ENCODE measurements at places on chromosomes 12 and 14.
A peak's percentile ranks its signal among the peaks of the same experiment; 100 is the strongest.

GRCh38 chr12:113938471-113938870 lies 27.7 kb downstream of the RBM19 start:
- no peak overlapping the region for H3K27ac ChIP-seq
- H3K4me1 ChIP-seq = no peaks in the 10 kb centered on the region
- H3K27me3 ChIP-seq = no peaks in the 10 kb centered on the region
- peaks cover 47% of the 10 kb centered on the region for H3K36me3 ChIP-seq

GRCh38 chr12:104197264-104197663 lies 18.3 kb upstream of the TXNRD1 start:
- H3K4me1 ChIP-seq = no peaks in the 10 kb centered on the region
- no peaks in the 10 kb centered on the region for H3K27me3 ChIP-seq
- H3K27ac ChIP-seq = no peak overlapping the region
- DNase-seq = no peak

DNA sequence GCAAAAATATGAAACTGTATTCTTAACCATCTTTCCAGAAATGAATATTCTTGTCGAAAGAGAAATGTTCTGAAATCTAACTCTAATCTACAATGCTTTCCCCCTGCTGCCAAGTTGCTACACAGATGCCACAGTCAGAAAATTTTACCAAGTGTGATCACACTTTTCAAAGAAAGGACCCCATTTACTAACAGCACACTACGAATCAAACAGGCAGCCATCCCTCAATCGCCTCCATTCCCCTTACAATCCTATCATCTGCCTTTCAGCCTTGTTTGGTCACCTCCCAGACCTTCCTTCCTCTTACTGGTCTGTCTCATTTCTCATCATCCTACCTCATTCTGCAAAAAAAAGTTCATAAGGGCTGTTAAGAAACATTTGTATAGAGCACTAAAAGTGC lies 190.1 kb downstream of the MED13L start:
- peaks cover 9% of the 10 kb centered on the region for H3K4me1 ChIP-seq
- H3K36me3 ChIP-seq = no peaks in the 10 kb centered on the region
- H3K27me3 ChIP-seq = no peaks in the 10 kb centered on the region
- no peak overlapping the region for H3K27ac ChIP-seq
- no peak overlapping the region for H3K4me3 ChIP-seq
- DNase-seq = no peak

- H3K27ac ChIP-seq = no peak overlapping the region
- no peak overlapping the region for H3K4me3 ChIP-seq
- DNase-seq = no peak
- H3K36me3 ChIP-seq = no peaks in the 10 kb centered on the region
- peaks cover 8% of the 10 kb centered on the region for H3K4me1 ChIP-seq
These were observed 67.2 kb downstream of the TTC9 start for GRCh38 chr14:70708717-70709570.

DNA sequence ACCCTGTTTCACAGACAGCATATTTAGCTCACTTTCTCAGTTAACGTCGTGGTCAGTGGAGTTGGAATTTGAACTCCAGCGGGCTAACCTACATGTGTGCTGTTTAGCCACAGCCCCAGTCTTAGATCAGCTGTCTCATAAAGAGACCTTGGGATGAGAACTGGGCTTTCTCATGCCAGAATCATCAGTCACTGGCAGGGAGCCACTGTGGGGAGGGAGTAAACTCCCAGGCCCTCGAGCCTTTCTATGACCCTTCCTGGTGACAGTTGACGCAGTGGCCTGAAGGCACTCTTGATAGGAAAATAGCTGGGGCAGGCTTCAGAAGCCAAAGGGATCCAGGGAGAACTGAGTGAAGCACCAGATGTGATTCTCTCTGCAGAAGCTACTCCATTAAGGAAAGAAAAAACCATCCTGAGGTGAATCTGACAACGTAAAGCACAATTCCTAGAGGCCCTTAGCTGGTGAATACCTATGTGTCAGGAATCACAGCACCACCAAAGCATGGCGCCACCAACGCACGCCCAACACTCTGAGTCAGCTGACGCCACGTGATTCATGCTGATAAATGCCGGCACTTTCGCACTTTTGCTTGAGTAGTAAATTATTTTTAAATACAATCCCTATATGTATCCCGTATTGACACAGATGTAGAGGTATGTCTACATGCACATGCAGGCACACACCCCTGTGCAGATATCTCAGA lies 279.6 kb upstream of the TMEM132C start:
- no peak overlapping the region for H3K4me3 ChIP-seq
- H3K36me3 ChIP-seq = no peaks in the 10 kb centered on the region
- no peak for DNase-seq
- no peak overlapping the region for H3K27ac ChIP-seq
- no peaks in the 10 kb centered on the region for H3K27me3 ChIP-seq
- no peaks in the 10 kb centered on the region for H3K4me1 ChIP-seq

DNA sequence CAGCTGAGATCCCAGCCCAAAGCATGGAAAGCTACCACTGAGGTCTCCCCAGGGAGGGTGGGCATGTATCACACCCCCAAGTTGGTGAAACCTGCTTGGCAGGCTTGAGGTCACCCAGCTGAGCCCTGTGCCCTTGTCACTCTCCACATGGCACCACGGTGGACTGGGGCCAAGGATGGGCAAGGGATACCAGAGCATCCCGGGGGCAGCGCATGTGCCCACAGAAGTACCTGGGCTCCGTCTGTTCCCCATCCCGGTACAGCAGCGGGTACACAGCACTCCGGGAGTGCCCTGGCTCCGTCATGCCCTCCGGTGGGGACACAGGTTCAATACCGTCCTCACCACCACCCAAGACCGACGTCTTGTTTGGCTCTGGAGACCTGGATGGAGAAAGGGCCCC lies 38.0 kb downstream of the RFLNA start:
- no peaks in the 10 kb centered on the region for H3K4me1 ChIP-seq
- H3K27ac ChIP-seq = no peak overlapping the region

- peaks cover 20% of the 10 kb centered on the region for H3K4me1 ChIP-seq
- no peaks in the 10 kb centered on the region for H3K36me3 ChIP-seq
- no peaks in the 10 kb centered on the region for H3K27me3 ChIP-seq
- no peak overlapping the region for H3K4me3 ChIP-seq
- peak overlapping the region; percentile 62 for H3K27ac ChIP-seq
These were observed 845 bp upstream of the COCH start for GRCh38 chr14:30873308-30874119.

DNA sequence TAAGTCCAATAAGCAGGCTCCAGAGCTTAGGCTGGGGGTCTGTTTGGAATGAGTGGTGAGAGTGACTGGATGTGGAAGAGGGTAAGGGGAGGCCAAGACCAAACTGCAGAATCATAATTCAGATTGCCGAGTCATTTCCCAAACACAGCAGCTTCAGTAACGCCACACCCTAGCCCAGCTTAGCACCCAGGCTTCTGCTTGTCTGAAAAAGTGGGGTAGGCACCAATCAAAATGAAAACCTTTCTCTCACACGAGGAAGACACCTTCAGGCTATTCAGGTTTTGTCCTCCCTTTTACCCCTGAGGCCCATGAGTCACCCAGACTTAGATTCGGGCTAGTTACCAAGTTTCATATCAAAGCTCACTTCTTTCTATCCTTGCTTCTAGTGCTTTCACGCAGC lies 306.1 kb downstream of the DAD1 start:
- H3K4me3 ChIP-seq = no peak overlapping the region
- no peaks in the 10 kb centered on the region for H3K27me3 ChIP-seq
- H3K36me3 ChIP-seq = no peaks in the 10 kb centered on the region
- H3K4me1 ChIP-seq = no peaks in the 10 kb centered on the region
- DNase-seq = no peak

DNA sequence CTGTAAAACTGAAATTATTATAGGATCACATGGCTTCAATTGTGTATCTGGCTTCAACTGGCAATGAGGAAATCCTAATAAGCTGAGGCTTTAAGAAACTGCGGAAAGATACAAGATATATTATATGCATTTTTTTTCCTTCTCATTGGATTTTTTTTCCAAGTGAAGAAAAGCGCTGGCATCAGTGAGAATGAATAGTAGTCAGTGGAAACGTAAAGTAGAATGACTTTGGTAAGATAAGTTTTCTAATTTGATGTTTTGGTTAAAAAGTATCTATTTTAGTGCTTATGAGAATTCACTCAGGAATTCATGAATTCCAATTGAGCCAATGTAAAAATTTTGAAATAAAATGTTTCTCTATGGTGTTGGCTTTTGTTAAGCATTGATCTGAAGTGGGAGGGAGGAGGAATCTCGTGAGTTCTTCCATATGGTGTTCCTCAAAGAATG lies 173.5 kb upstream of the FRMD6 start:
- no peaks in the 10 kb centered on the region for H3K36me3 ChIP-seq
- peaks cover 12% of the 10 kb centered on the region for H3K4me1 ChIP-seq
- no peaks in the 10 kb centered on the region for H3K27me3 ChIP-seq
- H3K4me3 ChIP-seq = no peak overlapping the region

DNA sequence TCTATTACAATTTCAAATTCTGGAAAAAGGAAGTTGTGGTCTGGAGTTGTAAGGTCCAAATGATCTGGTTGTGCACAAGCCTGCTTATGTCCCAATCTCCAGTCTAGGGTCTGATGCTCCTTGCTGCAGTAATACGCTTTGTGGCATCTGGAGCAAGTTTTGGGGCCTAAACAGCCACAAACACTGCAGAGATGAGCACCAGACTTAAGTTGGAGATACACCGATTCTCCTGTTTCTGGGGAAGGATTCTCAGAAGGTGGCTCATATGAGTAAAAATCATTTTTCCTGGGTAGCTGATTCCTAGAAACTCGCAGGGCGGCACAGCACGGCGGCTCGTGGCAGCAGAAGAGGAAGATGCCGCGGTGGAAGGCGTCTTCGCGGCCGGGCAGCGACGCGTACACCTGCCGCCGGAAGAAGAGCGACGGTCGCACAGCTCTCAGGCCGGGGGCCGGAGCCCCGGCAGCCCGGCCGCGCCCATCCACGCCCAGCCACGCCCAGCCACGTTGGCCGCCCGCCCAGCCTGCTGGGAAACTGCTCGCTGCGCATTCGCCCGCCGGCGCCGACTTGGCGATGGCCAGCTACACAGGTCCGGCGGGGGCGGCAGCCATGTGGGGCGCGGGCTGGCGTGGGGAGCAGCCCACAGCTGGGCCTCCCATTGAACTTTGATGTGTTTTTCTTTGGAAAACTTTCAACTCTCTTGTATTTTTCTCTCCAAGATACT lies 129.0 kb downstream of the ASCL4 start:
- no peaks in the 10 kb centered on the region for H3K27me3 ChIP-seq
- H3K27ac ChIP-seq = no peak overlapping the region
- H3K4me1 ChIP-seq = peaks cover 8% of the 10 kb centered on the region
- peak; percentile 74 for DNase-seq
- no peak overlapping the region for H3K4me3 ChIP-seq
- H3K36me3 ChIP-seq = no peaks in the 10 kb centered on the region

DNA sequence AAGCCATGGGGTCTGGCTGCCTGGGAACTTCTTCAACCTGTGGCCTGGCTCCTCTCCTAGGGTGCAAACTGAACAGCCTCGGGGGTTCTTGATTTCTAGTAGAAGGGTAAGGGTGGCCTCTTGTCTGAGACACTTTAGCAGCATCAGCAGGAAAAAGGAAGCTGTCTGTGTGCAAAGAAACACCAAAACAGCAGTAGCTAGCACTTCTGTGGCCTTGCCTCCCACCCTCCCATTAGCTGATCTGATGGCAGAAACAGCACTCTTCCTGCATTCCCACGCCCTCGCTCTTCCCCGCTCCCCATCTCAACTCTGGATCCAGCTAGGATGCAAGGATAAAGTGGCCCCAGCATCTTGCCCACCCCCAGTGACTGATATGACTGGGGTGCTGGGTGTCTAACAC lies 20.7 kb downstream of the SLC7A8 start:
- H3K36me3 ChIP-seq = no peaks in the 10 kb centered on the region
- H3K27me3 ChIP-seq = no peaks in the 10 kb centered on the region
- no peak overlapping the region for H3K27ac ChIP-seq
- H3K4me1 ChIP-seq = peaks cover 41% of the 10 kb centered on the region
- DNase-seq = no peak

GRCh38 chr14:35333797-35334743 lies 41.9 kb downstream of the PSMA6 start:
- no peak for DNase-seq
- no peak overlapping the region for H3K4me3 ChIP-seq
- H3K27ac ChIP-seq = peak overlapping the region; percentile 74
- peaks cover 64% of the 10 kb centered on the region for H3K4me1 ChIP-seq

- no peak overlapping the region for H3K27ac ChIP-seq
- no peaks in the 10 kb centered on the region for H3K27me3 ChIP-seq
- H3K4me1 ChIP-seq = no peaks in the 10 kb centered on the region
- no peaks in the 10 kb centered on the region for H3K36me3 ChIP-seq
- no peak for DNase-seq
These were observed 24.0 kb upstream of the PKP2 start for GRCh38 chr12:32920506-32921085.

DNA sequence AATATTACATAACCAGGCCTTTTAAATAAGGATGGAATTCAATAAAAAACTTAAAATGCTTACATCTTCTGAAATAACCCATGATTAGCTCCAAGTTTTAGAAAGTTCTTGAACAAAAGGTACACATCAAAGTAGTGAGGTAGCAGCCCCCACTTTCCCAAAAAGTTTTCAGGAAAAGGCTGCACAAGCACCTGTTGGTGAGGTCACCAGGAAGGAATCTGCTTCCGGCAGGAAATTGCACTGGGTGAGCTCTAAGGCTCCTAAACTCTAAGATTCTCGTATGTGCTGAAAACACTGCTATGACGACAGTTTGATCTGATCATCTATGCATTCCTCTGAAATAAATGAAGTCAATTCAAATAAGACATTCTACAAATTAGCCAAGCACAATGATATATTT lies 34.3 kb upstream of the TTC7B start:
- no peaks in the 10 kb centered on the region for H3K27me3 ChIP-seq
- H3K4me3 ChIP-seq = no peak overlapping the region
- no peaks in the 10 kb centered on the region for H3K36me3 ChIP-seq

GRCh38 chr14:105855246-105855892 lies 329.0 kb downstream of the TMEM121 start:
- DNase-seq = no peak
- H3K4me1 ChIP-seq = no peaks in the 10 kb centered on the region
- H3K4me3 ChIP-seq = no peak overlapping the region
- H3K27ac ChIP-seq = no peak overlapping the region
- H3K27me3 ChIP-seq = no peaks in the 10 kb centered on the region

GRCh38 chr12:15782667-15783066 lies 6.5 kb downstream of the EPS8 start:
- H3K4me3 ChIP-seq = no peak overlapping the region
- no peaks in the 10 kb centered on the region for H3K27me3 ChIP-seq
- peaks cover 18% of the 10 kb centered on the region for H3K4me1 ChIP-seq
- no peak overlapping the region for H3K27ac ChIP-seq
- no peak for DNase-seq

GRCh38 chr14:69664865-69665526 lies 53.6 kb downstream of the SUSD6 start:
- H3K27ac ChIP-seq = no peak overlapping the region
- no peak overlapping the region for H3K4me3 ChIP-seq
- no peak for DNase-seq
- no peaks in the 10 kb centered on the region for H3K27me3 ChIP-seq

GRCh38 chr14:57748279-57748678 lies 117.6 kb downstream of the SLC35F4 start:
- no peak for DNase-seq
- peak overlapping the region; percentile 9 for H3K27ac ChIP-seq
- H3K36me3 ChIP-seq = no peaks in the 10 kb centered on the region
- no peaks in the 10 kb centered on the region for H3K27me3 ChIP-seq
- peaks cover 9% of the 10 kb centered on the region for H3K4me1 ChIP-seq
- H3K4me3 ChIP-seq = no peak overlapping the region
